Right lung (tissue), 10 donors: ENCODE measurements at places on chromosomes 1 and 21. TPM values are rescaled to one million over a fixed set of nuclear protein-coding genes. Genes with fewer than 3 reads are reported as not detected.

GRCh38 chr1:87799451-87799850 lies 470.8 kb downstream of the LMO4 start:
- DNase-seq: no peak

DNA sequence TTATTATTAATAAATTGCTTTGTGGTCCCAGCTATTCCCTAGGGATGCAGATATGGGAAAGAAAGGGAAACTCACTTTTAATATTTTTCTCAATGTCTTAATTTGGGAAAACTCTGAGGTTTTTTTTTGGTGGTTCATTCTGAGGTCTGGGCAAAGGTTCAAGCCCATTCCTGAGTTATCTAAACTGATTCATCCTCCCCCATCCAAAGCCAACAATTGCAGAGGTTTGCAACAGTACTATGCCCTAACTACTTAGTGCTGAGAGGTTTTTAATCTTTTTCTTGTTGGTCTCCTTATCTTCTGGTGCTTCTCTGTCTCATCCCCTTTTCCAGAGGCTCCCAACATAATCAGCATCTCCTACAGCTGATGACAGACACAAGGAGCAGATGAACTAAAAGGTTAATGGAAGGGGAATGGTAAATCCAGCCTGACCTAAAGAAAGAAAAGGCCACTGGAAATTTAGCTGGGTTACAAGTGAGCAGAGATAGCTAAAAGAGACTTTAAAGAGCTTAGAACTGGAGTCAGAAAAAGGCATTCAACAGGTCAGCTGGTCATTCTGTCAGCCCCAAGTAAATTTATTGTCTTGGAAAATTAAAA lies 390.4 kb downstream of the TGFB2 start:
- DNase-seq: no peak

- no peak for DNase-seq
These were observed 92.7 kb downstream of the TENT5C start for GRCh38 chr1:117698398-117699160.

- DNase-seq: no peak
These were observed 5.2 kb downstream of the GJC2 start for GRCh38 chr1:228154670-228155571.

- no peak for DNase-seq
These were observed 392.3 kb downstream of the OMA1 start for GRCh38 chr1:58154256-58154655.

- no peak for DNase-seq
These were observed 187.1 kb downstream of the NRIP1 start for GRCh38 chr21:14877581-14878228.

GRCh38 chr1:236685205-236685916 lies 938 bp upstream of the ACTN2 start:
- DNase-seq: no peak

GRCh38 chr21:41235201-41235600 lies 67.2 kb downstream of the BACE2 start:
- peak; percentile 24 for DNase-seq

DNA sequence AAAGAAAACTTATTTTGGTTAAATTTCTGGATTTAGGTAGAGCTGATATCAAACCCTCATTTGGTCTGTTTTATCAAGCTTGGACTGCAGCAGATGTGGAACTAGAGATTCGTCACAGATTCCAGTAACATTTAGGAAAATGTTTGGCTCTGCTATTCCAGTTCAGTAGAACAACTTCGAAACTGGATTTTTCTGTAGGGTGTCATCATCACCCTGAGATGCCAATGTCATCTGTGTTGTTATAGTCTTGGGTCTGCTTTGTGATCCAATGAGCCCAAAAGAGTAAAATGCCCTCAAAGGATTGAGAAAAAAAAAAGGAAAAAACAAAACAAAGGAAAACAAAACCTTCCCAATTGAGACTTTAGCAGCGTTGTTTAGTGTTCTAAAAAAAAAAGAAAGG lies 55.4 kb downstream of the LAMC2 start:
- DNase-seq: no peak

- no peak for DNase-seq
These were observed 29.6 kb downstream of the TOMM20 start for GRCh38 chr1:235098991-235099390.

DNA sequence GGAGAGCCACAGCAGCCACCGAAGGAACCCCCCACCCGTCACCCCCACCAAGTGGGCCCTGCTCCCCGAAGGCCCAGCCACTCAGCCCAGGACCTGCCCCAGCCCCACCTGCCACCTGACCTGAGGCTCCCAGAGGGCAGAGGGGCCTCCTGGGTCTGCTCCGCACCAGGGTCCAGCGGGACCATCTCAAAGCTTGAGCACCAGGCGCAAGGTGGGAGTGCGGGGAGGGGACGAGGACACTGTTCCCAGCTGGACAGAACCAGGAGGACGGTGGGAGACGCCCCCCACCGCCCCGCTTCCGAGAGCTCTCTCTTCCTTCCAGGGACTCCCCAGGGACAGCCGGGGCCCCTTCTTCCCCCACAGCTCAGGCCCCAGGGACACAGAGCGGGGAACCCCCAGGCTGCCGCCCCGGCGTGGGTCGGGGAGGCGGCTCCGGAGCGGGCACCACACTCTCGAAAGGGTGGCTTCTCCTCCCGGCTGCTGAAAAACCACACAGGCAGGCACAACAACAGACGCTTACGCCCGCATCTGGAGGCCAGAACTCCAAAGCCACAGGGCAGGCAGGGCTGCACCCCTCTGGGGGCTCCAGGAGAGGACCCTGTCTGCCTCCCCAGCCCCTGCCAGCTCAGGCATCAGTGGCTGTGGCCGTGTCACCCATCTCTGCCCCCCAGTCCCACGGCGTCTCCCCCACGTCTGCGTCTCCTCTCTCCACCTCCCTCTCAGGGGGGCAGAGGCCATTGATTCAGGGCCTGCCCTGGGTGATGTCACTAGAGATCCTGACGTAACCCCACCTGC lies 1.9 kb upstream of the TTLL10 start:
- no peak for DNase-seq

DNA sequence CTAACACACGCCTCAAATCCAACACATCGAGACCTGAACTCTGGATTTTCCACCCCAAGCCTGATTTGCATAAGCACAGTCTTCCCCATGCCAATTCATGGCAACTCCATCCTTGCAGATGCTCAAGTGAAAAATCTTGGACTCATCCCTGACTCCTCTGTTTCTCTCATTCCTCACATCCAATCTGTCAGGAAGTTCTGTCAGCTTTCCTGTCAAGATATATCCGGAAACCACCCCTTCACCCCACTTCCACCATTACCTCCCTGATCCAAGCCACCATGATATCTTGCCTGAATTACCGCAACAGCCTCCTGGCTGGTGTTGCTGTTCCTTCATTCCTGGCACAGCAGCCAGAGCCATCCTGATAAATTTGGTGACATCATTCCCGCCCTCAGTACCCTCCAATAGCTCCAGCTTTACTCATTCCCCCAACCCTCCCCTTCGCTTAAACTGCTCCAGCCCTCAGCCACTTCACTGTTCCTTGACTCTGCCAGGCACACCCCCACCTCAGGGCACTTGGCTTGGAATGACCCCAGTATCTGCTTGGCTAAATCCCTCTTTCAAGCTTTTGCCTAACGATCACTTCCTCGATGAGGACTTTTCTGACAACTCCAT lies 17.4 kb downstream of the TCEA3 start:
- no peak for DNase-seq

GRCh38 chr1:42138586-42138985 lies 14.6 kb upstream of the GUCA2B start:
- DNase-seq: no peak

DNA sequence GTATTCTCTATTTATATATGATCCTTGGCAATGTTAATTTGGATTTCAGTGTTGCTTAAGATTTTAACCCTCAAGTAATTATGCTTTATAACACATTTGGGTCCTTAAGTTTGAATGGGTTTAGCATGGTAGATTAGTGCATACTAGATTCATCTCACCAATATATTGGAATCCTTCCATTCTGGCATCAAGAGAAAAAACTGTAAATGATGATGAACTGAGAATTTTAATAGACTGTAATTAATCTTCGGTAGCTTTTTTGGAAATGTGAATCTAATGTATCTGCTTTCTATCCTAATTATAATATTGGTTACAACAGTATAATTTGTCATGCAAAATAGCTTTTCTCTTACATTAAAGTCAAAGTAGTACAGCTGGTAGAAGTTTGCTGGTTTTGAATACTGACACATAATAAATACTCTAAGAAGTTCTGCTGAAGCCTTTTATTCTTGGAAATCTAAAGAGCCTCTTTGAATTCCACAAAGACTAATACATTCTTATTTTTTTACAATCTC lies 279.8 kb downstream of the AMY1C start:
- DNase-seq: peak; percentile 47

DNA sequence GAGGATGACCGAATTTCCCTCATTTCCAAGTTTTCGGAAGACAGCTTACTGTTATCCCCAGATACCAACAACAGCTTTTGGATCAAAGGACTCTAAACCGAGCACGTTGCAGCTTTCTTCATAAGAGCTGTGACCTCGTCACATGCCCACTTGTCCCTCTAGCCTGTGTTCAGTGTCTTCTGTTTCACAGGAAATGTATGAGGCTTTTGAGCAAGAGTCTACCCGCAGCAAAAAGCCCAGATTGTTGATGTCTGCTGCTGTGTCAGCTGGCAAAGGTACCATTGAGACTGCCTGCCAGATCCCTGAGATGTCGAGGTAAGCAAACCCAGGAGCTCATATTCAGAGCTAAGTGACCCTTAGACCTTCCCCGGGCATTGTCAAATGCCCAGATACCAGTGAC lies 24.1 kb downstream of the CHI3L2 start:
- no peak for DNase-seq

- DNase-seq: no peak
These were observed 144.9 kb upstream of the HOOK1 start for GRCh38 chr1:59669752-59670312.

DNA sequence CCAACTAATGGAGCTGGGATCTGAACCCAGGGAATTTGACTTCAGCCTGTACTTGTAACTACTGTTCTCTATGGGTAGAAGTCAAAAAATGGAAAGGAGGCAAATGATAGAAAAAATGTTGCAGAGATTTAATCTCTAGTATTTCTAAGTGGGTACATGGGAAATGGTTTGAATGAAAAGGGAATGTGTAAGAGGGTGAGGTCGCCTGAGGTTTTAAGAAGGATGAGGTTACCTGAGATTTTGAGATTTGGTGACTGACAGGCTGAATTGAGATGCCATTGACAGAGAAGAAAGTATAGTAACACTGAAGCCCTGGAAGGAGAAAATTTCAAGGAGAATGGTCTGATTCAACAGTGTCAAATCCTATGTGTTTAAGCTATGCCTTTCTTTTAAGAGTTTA lies 5.5 kb downstream of the CAMSAP2 start:
- DNase-seq: no peak

- no peak for DNase-seq
These were observed 3.9 kb downstream of the DENND1B start for GRCh38 chr1:197771386-197771785.

- no peak for DNase-seq
These were observed 35.8 kb downstream of the SLC2A1 start for GRCh38 chr1:42922687-42923366.

DNA sequence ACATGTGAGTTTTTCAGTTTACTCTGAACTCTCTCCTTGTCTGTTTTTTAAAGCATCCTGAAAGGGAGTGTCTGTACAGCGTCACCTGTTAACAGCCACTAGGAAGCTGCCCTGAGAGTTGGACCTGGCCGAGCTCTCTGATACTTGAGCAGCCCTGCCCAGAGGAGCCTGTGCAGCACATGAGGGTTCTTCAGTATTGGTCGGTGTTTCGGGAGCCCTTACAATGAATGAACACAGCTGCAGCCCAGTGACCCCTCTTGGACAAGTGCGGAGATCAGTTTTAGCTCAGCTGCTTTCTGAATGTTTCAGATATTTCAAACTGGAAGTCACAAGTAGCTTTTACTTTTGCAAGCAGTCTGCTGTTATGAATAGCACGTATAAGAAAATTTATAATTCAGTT lies 39.2 kb downstream of the ADARB1 start:
- no peak for DNase-seq

GRCh38 chr1:6384962-6385361 lies 8.6 kb downstream of the ACOT7 start:
- DNase-seq: no peak

DNA sequence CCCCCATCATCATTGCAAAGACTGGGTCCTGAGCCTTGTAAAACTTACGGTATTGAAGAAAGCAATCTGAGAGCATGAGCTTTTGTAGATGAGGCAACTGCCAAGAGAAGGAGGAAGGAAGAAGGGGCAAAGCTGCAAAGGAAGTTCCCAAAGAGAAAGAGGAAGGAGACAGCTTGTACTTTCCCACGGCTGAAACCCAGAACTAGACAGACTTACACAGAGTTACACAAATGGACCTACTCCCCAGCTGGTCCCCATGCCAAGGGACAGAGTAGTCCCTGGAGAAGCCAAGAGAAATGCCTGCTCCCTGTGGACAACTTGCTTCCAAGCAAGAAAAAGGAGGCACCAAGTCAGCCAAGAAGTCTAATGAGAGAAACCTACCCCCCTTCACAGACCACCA lies 22.6 kb downstream of the SLC5A9 start:
- no peak for DNase-seq

DNA sequence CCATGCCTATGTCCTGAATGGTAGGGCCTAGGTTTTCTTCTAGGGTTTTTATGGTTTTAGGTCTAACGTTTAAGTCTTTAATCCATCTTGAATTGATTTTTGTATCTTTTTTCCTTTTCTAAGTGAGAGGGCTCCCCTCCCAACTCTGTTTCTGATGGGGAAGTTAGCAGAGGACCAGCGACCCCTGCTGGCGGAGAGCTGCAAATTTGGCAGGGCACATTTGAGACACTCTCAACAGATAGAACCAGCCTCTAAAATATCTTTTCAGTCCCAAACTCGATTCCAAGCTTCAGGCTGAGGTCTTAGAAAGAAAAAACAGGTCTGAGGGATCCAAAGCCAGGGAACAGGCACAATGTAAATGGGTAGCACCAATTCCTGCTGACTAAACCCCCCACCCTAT lies 32.5 kb downstream of the LRRC3 start:
- DNase-seq: no peak

- no peak for DNase-seq
These were observed 613.1 kb upstream of the PKN2 start for GRCh38 chr1:88070956-88071355.

- no peak for DNase-seq
These were observed 58.2 kb downstream of the ALPL start for GRCh38 chr1:21567241-21568005.

CA6 gene
- polyA plus RNA-seq: 0.10 TPM

RAD54L gene
- 13.9 TPM for polyA plus RNA-seq

SLAMF1 gene
- polyA plus RNA-seq: 0.06 TPM

MYOM3 gene
- 0.34 TPM for polyA plus RNA-seq

ANGPTL1 gene
- polyA plus RNA-seq: 13.1 TPM

NDUFV3 gene
- polyA plus RNA-seq: 42.7 TPM

NRAS gene
- 60.4 TPM for polyA plus RNA-seq

RPTN gene
- polyA plus RNA-seq: not detected

PCSK9 gene
- polyA plus RNA-seq: 0.85 TPM

LCE1E gene
- not detected for polyA plus RNA-seq

GBP6 gene
- polyA plus RNA-seq: 0.60 TPM

SAMD13 gene
- polyA plus RNA-seq: 9.0 TPM

COX20 gene
- 102 TPM for polyA plus RNA-seq

SYPL2 gene
- 0.13 TPM for polyA plus RNA-seq

B3GALT2 gene
- 29.9 TPM for polyA plus RNA-seq
